ENCODE measurements at places on chromosomes 11 and 22. TPM values are rescaled to one million over a fixed set of nuclear protein-coding genes. Genes with fewer than 3 reads are reported as not detected.

- no peaks in the 10 kb centered on the region for H3K27me3 ChIP-seq
- no peak overlapping the region for H3K4me3 ChIP-seq
- DNase-seq: no peak
- H3K27ac ChIP-seq: no peak overlapping the region
- H3K4me1 ChIP-seq: peaks cover 5% of the 10 kb centered on the region
Observed at GRCh38 chr11:77206264-77207018, 78.4 kb downstream of the MYO7A start.

- no peak overlapping the region for H3K27ac ChIP-seq
- no peaks in the 10 kb centered on the region for H3K4me1 ChIP-seq
- DNase-seq: no peak
- H3K36me3 ChIP-seq: no peaks in the 10 kb centered on the region
Observed at GRCh38 chr22:47189056-47189916, 426.8 kb downstream of the TBC1D22A start.

DNA sequence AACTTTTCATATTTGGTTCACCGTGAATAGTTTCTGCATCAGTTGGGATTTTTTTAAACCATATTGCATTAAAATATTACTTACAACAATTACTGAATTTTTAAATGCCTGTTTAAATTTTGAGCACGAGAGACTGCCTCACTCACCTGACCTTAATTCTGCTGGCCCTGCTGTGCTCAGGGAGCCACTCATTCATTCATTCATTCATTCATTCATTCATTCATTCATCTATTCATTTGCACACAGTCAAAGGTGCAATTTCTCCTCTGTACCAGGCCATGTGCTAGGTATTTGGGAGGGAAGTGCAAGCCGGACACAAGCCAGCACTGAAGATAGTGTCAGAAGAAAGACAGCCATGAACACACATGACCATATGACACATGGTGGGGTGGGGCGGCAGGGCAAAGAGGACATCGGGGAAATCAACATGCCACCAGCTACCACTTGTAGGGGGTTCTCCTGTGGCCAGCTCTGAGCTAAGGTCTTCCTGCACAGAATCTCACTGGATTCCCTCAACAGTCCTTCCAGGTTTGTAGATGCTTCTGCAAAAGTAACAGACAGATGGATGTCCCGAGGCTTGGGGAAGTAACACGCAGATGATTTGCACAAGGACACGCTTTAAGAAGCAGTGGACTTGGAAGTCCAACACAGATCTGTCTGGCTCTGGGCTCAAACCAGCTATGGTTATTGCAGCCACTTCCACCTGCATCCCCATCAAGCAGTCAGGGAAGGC, 568 bp upstream of the CSF2RB start:
- peak; percentile 69 for DNase-seq
- no peak overlapping the region for H3K4me3 ChIP-seq
- H3K27me3 ChIP-seq: no peaks in the 10 kb centered on the region
- peaks cover 55% of the 10 kb centered on the region for H3K4me1 ChIP-seq
- no peaks in the 10 kb centered on the region for H3K36me3 ChIP-seq

Gene ARFGAP2
- 61.0 TPM for polyA plus RNA-seq

Gene BBOX1
- not detected for polyA plus RNA-seq

Gene OR9Q2
- not detected for polyA plus RNA-seq

GRCh38 chr22:22092974-22093373, 110.4 kb upstream of the TOP3B start:
- H3K4me3 ChIP-seq: no peak overlapping the region
- no peak for DNase-seq
- H3K27ac ChIP-seq: no peak overlapping the region
- no peaks in the 10 kb centered on the region for H3K4me1 ChIP-seq

GRCh38 chr11:101034076-101034475, 95.5 kb downstream of the PGR start:
- no peaks in the 10 kb centered on the region for H3K27me3 ChIP-seq
- H3K36me3 ChIP-seq: no peaks in the 10 kb centered on the region
- H3K27ac ChIP-seq: no peak overlapping the region
- H3K4me1 ChIP-seq: no peaks in the 10 kb centered on the region

- H3K27me3 ChIP-seq: no peaks in the 10 kb centered on the region
- DNase-seq: no peak
- H3K27ac ChIP-seq: no peak overlapping the region
Observed at GRCh38 chr11:13376838-13377237, 86.2 kb downstream of the BTBD10 start.

DNA sequence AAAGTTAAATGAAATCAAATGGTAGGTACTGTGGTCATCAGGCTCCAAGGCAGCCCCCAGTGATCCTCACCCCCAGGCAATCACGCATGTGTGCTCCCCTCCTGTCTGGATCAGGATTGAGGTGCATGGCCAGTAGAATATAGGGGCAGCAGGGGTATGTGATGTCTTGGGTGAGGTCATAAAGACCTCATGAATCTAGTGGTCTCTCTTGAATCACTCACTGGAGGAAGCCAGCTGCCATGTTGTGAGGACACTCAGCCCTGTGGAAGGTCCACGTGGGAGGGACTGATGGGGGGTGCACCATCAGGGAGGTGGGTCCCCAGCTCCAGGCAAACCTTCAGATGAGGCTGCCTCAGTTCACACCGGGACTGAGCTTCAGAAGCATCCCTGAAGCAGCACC, 6.8 kb upstream of the IL17REL start:
- H3K4me3 ChIP-seq: no peak overlapping the region
- no peaks in the 10 kb centered on the region for H3K36me3 ChIP-seq
- no peaks in the 10 kb centered on the region for H3K4me1 ChIP-seq
- H3K27me3 ChIP-seq: peaks cover 5% of the 10 kb centered on the region

DNA sequence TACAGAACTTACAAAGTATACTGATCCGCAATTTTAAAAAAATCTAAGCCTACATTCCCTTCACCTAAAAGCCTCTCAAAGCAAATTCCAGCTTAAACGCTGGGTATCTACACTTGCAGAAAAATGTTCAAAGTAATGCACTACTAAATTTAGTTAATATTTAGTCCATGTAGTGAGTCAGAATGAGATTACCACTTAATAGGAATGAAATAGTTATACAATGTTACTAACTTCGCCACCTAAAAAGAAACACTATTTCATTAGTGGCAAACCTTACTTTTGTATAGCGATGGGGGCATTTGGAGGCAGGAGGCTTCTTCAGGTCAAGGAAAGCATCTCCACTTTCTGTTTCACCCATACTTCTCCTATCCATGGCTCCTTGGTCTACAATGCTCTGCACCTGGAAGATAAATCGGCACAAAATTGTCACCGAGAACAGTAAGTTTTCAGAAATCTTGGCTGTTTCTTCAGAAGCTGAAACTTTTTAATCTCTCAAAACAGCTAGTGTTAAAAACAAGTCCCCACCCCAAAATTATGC, 1.2 kb downstream of the EIF4ENIF1 start:
- no peak for DNase-seq
- peak overlapping the region; percentile 76 for H3K27ac ChIP-seq
- H3K27me3 ChIP-seq: no peaks in the 10 kb centered on the region
- H3K4me1 ChIP-seq: peaks cover 29% of the 10 kb centered on the region
- H3K36me3 ChIP-seq: peaks cover 34% of the 10 kb centered on the region

- peaks cover 35% of the 10 kb centered on the region for H3K4me1 ChIP-seq
- no peak overlapping the region for H3K4me3 ChIP-seq
- H3K27me3 ChIP-seq: no peaks in the 10 kb centered on the region
- no peak for DNase-seq
Observed at GRCh38 chr11:88348870-88349269, 11.3 kb upstream of the CTSC start.

- no peak overlapping the region for H3K4me3 ChIP-seq
- no peaks in the 10 kb centered on the region for H3K4me1 ChIP-seq
- no peaks in the 10 kb centered on the region for H3K36me3 ChIP-seq
- no peak for DNase-seq
Observed at GRCh38 chr11:86408845-86409244, 34.2 kb downstream of the CCDC81 start.
